Camera-type eye (tissue), 1 donor: ENCODE measurements at places on chromosomes 7 and 10. TPM values are rescaled to one million over a fixed set of nuclear protein-coding genes. Genes with fewer than 3 reads are reported as not detected.

Gene UPK3BL2
- total RNA-seq: 64.4 TPM

Gene NPS
- total RNA-seq: not detected

Gene ABCC2
- total RNA-seq: 3.4 TPM

Gene GFRA1
- 62.2 TPM for total RNA-seq

Gene CCDC201
- total RNA-seq: not detected

Gene NUPR2
- not detected for total RNA-seq

Gene NRAP
- 13.0 TPM for total RNA-seq

Gene PAPSS2
- 15.2 TPM for total RNA-seq

Gene LIPN
- not detected for total RNA-seq

Gene XRCC2
- total RNA-seq: 5.3 TPM
